CD4-positive, alpha-beta T cell treated with Interleukin-6 at 100 ng/mL for 8 hours (primary cell): ENCODE measurements at places on chromosomes 11 and 22.

GRCh38 chr22:20793748-20794649 lies 20.1 kb downstream of the SERPIND1 start:
- DNase-seq = no peak

DNA sequence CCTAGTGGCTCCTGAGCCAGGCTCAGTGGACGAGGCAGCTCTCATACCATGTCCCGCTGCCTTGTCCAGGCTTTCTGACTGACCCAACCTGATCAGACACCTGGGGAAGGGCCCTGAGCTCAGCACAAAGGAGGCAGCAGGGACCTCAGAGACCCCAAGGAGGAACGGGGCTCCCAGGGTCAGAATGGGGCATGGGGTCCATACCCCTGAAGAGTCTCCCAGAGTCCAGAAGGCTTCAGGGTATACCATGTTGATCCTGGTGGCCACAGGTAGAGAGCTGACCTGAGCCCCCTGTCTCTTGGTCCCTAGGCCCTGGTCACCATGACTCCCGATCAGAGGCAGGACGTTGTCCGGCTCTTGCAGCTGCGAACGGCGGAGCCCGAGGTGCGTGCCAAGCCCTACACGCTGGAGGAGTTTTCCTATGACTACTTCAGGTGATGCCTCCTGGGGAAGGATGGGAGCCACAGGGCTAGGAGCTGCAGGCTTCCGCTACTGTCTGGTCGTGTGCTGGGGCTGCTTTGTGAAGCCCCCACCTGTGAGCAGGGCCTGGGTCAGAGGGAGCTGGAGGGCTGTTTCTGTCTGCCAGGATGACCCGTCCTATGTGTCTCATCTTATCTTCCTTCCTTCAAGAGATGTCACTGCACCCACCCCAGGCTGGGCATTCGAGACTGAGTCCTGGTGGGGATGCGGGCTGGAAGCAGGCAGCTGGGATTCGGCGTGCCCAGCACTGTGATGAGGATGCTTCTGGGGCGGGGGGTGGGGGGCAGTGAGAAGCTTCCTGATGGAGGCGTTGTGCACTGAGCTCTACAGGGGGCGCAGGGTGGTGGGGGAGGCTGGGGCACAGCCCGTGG lies 74.2 kb downstream of the MYO7A start:
- DNase-seq = no peak

DNA sequence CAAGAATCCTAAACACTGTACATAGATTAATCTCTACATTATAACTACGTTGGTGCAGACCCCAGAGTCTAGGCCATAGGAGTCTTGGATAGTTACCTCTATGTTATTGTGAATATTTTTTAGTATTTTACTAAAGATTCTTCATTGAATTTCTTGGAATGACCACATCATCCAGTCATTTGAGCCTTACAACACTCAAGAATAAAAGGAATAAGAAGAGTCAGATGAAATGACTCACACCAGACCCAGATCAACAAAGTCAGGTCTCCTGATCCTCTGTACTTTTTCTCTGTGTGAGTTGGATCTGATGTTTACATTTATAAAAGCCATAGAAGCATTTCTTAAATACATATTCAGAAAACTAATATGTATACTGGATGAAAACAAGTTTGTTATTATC lies 179.2 kb upstream of the ARHGAP20 start:
- no peak for DNase-seq

DNA sequence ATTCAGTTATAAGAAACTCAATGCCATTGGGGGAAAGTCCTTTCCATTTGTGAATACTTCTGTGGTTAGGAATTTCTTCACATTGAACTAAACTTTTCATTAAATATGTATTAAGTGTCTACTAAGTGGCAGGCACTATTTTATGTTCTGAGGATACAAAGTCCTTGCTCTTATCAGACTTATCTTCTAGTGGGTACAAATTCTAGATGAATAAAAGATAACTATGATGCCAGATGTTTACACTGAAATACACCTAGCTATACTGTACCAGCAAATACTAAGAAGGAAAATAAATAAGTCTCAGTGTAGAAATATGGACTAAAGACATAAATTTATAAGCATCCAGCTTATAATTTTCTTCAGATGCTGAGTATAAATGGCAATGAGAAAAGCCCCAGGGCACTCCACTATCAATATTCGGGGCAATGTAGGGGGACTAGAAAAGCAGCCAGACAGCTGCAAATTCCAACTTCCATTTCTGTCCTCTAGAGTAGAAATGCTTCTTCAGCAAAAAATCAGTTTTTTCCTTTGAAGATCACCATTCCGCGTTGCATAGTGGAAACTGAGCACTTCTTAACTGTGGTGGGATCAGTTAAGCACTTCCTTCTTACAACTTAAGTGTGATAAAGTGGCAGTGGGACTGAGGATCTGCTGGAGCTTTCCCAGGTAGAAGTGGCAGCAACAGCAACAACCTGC lies 11.8 kb upstream of the BIRC3 start:
- no peak for DNase-seq

DNA sequence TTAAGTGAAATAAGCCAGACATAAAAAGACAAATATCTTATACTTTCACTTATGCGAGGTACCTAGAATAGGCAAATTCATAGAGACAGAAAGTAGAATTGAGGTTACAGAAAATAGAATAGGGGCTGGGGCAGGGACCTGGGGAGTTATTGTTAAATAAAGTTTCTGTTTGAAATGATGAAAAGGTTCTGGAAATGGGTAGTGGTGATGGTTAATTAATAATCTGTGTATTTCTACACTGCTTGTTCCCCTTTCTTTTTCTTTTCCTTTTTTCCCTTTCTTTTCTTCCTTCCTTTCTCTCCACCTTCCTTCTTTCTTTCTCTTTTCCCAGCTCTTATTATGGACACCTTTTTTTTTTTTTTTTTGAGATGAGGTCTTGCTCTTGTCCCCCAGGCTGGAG lies 2.8 kb downstream of the NAALADL1 start:
- no peak for DNase-seq

GRCh38 chr11:44833877-44834452 lies 107.2 kb downstream of the TSPAN18 start:
- no peak for DNase-seq

GRCh38 chr11:85095239-85095638 lies 531.9 kb downstream of the DLG2 start:
- no peak for DNase-seq

DNA sequence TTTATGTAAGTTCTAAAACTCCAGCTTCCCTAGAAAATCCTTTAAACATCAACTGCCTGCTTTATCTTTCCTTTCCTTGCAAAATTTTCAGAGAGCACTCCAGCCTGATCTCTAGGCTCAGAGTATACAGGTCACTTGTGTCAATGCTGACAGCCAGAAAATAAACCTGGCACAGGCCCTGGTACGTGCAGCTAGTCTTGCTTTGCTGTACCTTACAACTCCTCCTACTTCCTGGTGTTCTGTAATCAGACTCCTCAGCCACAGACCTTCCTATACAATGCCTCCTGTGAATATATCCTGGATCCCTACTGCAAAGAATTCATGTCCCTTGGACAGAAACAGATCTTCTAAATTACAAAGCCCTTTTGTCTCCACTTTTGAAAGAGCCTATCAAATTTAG lies 24.2 kb upstream of the TMEM123 start:
- DNase-seq = peak; percentile 47

DNA sequence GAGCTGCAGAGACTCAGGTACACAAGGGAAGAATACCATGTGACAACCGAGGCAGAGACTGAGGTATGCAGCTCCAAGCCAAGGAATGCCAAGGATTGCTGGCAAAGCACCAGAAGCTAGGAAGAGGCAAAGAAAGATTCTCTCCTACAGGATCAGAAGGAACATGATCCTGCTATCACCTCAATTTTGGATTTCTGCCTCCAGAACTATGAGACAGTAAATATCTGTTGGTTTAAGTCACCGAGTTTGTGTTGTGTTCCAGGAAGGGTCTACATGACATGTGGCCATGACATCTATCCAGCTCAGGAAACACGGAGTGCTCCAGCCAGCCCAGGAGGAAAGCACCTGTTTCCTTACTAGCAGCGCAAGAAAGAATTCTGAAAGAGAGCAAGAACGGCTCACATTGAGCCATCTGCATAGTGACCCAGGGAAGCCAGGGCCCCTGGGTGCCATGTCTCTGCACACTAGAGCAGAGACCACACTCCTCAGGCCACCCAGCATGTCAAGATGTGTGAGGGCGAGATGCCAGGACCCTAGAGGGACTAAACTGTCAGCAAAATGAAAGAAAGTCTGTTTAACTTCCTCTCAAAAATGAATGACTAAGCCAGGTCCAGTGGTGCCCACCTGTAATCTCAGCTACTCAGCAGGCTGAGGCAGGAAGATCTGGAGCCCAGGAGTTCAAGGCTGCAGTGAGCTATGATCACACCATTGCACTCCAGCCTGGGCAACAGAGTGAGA lies 35.6 kb upstream of the GALNT18 start:
- DNase-seq = no peak

- DNase-seq = no peak
These were observed 1.5 kb upstream of the PNPLA3 start for GRCh38 chr22:43922123-43922522.

- DNase-seq = no peak
These were observed 108.1 kb downstream of the MORC2 start for GRCh38 chr22:30860176-30861105.

DNA sequence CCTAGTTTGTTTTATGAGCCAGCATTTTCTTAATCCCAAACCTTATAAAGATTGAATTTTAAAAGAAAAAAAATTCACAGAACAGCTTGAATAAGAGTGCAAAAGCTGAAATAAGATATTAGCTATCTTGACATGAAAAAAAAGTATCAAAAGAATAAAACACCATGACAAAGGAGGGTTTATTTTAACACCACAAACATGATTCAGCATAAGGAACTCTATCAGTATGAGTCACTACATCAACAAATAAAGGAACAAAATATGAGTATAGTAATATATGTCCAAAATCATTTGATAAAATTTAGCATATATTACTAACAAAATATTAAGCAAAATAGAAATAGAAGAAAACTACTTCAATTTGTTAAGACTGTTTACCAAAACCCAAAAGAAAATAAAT lies 9.6 kb upstream of the LMO1 start:
- DNase-seq = no peak

DNA sequence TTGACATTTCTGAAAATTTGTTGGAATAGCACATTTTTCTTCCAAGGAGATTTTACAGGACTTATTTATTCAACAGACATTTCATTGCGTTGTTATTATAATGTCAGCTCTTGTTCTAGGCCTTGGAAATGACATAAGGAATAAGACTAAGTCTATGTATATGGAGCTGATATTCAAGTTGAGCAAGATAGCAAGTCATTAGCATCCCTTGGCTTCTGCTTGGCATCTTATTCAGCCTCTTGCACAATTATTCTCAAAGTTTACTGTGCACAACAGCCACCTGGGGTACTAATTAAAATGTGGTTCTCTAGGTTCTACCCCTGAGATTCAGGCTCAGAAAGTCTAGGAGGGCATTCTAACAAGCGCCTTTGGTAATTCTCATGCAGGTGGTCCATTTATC lies 304.8 kb upstream of the DDI1 start:
- no peak for DNase-seq

DNA sequence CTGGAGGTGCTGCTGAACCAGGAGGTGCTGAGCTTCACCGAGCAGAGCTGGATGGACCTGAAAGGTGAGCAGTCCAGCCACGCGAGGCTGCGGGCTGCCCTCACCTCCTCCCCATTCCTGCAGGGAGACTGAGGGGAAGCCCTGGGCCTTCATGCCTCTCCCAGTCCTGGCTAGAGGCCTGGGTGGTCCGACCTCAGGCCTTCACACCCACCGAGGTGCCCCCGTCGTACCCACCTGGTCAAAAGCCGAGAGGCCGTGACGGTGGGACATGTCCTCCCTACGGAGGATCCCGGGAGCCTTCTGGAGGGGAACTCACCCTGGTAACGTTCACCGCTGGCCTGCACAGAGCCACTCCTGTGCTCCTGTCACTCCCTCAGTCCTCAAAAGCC lies 5.1 kb downstream of the SUSD2 start:
- DNase-seq = no peak

DNA sequence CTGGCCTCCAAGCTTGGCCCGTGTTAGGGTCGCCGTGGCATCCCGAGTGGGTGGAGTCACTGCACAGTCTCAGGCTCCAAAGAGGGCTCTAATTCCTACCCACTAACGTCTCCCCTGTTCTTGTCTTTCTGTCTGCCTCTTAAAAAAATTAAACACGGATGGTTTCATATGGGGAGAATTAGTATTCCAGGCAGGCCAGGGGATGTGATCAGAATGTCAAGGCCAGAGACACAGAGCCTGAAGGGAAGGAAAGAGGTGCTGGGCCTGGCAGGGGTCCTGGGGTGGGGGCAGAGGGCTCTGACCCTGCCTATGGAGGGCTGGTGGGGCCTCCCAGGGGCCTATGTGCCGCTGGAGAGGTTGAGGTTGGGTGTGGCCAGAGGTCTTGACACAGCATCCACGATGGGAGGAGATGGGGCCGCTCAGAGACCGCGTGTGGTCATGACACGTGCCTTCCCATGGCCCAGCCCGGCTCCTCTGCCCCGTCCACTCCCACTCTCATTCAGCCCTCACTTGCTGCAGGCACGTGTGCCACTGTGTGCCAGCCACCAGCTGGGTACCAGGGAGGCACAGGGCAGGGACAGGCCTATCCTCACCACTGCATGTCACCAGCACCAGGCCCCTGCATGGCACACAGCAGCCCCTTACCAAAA lies 56.5 kb downstream of the FLRT1 start:
- DNase-seq = no peak

DNA sequence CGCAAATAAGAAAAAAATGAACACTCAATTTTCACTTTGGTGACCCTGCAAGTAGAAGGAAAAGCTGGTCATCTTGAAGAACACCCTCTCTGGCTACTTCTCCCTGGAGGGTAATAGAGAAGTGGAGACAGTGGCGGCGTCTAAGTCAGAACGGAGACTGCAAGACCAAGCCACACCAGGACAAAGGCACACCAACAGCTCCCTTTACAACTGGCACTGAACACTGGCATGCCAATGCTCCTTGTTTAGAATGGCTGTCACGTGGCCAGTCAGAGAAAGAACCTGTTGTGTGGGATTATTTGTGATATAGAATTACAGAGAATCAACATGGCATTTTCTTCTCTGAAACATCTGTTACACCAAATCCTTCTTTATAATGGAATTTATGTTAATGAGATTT lies 61.3 kb upstream of the YPEL1 start:
- no peak for DNase-seq

- DNase-seq = no peak
These were observed 86.6 kb upstream of the CHRM4 start for GRCh38 chr11:46478196-46478595.

DNA sequence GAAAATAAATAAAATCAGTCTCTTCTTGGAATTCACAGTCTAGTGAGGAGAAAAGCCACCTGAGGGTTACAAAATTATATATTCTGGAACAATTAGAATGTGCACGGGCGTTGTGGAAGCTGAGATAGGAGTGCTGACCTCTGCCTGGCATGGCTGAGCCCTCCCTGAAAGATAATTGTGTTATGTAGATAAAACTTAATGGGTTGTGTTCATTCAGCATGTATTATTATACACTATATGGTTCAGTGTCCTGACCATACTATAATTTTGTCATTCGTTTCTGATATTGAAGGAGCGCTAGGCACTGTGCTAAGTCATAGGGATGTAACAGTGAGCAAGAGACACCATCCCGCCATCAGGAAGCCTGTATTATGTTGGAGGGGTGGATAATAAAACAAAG lies 3.7 kb downstream of the ACAT1 start:
- no peak for DNase-seq
